Colonic mucosa (tissue), 4 donors: ENCODE measurements at places on chromosomes 7 and 10. TPM values are rescaled to one million over a fixed set of nuclear protein-coding genes. Genes with fewer than 3 reads are reported as not detected.

DNA sequence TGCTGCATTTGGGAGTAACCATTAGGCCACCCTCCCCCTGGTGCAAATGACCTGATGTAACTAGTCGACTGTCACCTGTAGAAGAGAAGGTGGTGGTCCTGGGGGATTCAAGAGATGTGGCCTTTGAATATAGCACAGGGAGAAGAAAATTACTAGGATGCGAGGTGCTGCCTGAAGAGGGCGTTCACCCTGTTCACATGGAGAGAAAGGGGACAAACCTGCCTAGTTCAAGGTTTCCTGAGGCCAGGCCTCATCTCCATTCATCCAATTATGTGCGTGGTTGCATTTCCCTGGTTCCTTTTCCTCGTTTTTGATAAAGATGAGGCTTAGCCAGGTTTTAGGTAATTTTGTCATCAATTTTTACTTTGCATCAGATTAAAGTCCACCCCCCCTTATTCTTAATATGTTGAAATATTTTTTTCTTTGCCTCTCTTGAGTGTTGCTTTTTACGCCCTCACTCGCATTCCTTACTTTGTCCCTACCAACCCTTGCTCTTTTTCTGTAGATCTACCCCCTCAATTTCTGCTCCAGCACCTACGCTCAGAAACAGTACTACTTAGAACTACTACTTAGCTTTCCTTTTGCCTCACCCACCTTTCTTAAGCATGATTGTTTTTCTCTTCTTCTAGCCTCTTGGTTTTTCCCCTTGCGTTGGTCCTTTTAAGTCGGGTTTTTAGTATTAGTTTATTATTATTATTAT is 13.7 kb downstream of the CLCN1 start:
- DNase-seq, result no peak

GRCh38 chr10:100642295-100642994 is 102.9 kb upstream of the PAX2 start:
- no peak for DNase-seq

GRCh38 chr7:19798986-19799385 is 25.6 kb upstream of the TMEM196 start:
- DNase-seq, result no peak

DNA sequence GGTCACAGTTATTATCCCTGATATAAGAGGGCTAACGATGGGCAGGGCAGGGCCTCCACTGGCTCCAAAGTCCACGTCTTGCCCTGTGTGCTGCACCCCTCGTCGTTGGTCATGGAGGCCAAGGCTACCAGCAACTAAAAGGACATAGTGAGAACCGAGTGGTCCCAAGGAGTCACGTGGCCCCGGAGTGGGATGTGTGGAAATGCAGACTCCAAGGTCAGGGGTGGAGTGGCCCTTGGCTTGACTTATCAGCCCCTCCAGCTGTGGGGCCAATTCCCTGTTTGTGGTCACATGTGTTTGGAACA is 30.7 kb downstream of the BTBD16 start:
- no peak for DNase-seq

- no peak for DNase-seq
These were observed 5.0 kb upstream of the TASOR2 start for GRCh38 chr10:5679606-5680005.

DNA sequence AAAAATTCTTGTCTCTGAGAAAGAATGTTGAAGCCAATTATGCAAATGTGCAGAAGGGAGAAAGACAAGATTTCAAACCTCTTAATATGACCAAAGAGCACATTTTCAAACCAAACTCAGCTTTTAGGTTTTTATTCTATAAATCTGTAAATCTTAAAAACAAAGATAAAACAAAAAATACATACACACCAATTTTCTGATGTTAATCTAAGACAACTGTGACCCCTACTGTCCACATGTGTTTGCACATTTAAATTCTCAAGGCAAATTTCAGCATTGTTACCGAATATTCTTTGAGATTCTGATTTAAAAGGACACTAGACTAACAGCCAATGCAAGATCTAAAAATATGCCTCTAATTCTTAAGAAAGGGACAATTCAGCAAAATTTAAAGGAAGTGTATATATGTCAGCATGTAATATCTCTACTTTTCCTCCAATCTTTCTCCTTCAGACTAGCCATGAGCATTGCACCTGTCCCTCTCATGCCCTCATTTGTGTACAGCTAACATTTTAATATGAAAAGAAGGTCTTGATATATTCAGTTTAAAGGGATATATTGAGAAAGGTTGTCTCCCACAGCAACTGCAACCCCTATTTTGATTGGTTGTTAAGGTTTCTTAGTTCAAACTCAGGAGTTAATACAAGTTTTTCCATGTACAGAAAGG is 417.9 kb downstream of the IPMK start:
- DNase-seq, result no peak

DNA sequence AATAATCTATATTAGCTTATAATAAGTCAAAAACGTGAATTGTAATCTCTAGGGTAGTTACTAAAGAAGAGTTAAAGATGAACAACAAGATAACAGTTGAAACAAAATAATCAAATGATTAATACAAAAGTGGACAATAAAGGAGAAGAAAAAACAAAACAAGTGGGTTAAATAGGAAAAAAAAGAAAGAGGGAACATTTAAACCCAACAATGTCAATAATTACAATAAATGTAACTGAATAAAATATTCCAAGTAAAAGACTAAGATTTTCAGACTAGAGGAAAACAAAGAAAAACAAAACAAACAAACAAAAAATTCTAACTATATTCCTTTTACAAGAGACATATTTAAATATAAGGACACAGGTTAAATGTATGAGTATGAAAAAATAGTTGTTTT is 38.0 kb upstream of the ZEB1 start:
- DNase-seq, result no peak

GRCh38 chr10:80583685-80584084 is 46.0 kb downstream of the SH2D4B start:
- DNase-seq, result peak; percentile 4

DNA sequence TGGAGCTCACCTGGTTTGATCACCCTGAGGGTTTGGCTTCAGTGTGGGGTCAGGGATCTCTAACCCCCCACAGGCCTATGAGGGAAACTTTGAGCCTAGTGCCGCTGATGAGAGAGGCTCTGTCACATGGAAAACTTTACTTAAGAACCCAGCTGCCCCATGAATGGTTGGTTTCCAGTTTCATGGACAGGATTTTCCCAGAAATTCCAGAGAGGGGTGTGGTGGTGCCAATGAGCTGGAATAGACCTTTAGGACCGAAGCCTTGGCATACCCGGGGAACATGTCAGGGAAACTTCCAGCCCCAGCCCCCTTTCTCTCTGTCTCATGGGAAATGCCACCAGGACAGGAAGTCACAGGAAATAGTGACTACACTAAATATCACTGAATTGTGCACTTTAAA is 36.9 kb downstream of the AKR1B1 start:
- no peak for DNase-seq

- DNase-seq, result no peak
These were observed 207.6 kb upstream of the TMEM72 start for GRCh38 chr10:44703241-44704155.

DNA sequence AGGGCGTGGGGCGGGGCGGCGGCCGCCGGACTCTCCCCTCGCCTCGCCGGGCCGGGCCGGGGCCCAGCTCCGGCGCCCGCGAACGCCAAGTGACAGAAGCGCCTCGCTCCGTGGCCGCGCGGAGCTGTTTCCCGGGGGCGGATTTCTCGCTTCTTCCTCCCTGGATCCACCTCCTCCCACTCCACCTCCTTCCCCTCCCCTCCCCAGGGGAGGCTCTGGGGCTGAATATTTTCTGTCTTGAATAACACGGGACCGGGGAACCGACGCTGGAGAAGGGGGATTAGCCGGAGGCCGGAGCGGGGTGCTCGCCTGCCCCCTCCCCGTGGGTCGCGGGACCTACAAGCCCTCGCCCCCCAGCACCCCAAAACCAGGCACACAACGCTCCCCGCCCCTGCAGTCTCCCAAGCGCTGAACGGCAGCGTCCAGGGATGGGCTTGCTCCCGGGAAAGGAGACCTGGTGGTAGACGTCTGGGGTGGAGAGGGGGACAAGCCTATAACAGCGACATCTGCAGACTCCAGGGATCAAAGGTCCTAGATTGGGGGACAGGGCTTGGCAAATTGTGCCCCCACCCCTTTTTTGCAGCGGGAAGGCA is at the start of gene ARHGAP21:
Gene ARHGAP21, minus strand, starts transcription at position 100 of the 593 bp plus-strand sequence. CDS start 1,988 bp downstream, outside the sequence.
- DNase-seq, result peak; percentile 75

DNA sequence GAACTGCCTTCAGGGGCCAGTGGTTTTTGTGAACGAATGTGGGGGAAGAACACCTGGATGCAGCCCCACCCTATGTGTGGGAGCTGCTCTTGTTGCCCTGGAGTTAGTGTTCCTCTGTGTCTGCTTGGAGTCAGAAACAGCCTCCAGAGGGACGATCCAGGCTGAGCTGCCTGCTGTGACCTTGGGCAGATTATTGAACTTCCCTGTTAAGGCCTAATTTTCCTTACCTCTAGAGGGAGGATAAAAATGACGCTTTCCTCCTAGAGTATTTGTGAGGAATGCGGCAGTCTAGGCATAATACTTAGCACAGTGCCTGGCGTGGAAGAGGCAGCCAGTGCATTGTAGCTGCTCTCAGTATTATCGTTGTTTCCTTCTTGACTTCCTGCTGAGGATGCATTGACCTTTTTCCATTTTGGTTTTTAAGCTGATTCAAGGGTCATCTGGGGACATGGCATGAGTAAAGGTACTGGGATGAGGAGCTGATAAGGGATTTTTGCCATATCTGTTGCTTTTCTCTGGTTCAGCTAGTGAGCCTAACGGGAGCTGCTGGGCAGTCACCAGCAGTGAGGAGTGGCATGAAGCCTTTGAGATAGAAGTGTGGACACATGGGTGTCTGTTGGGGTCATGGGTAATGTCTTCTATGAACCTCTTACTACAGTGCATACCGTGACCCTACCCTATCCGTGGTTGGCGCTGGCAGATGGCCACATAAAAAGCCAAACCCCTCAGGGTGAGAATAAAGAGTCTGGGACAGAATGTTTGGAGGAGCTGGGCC is 6.4 kb downstream of the ZFYVE27 start:
- no peak for DNase-seq

- DNase-seq, result no peak
These were observed 4.2 kb downstream of the OSBPL3 start for GRCh38 chr7:24975644-24976260.

The ZDHHC16 gene
- total RNA-seq, result 57.0 TPM

The NME8 gene
- not detected for total RNA-seq

The SLC26A4 gene
- 0.32 TPM for total RNA-seq

The LRCH4 gene
- 65.4 TPM for total RNA-seq

The GPNMB gene
- 12.8 TPM for total RNA-seq
